ENCODE measurements at places on chromosomes 2 and 18.

DNA sequence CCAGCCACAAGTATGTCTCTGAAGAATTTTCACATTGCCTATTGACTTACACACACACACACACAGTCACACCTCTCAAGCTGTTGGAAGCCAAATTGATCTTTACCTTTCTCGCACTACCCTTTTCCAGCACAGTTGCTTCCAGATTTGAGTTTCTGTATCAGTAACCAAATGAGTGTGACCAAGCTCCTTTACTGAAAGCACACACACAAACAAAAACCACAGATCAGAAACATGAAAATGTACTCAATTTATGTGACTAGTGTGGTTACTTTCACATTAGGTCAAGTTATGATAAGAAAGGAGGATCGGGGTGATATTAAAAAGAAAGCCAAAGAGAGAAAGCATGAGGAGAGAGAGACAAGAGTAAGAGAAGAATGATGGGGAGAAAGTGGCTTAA lies 993.9 kb upstream of the POU3F3 start:
- DNase-seq = no peak

DNA sequence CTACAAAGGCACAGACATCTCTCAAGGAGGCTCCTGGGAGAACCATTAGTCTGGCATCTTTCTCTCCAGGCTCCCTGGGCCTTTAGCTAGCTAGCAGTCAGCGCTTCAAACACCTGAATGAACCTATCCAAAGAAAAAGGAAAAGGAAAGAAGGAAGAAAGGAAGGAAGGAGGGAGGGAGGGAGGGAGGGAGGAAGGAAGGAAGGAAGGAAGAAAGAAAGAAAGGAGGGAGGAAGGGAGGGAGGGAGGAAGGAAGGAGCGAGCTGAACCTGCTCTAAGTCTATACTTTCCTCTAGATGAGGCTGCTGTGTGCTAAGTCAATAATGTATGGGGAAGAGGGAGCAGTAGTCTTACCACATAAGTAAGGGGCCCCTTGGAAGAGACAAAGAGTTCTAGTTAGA lies 5.1 kb upstream of the BCL11A start:
- DNase-seq = no peak

DNA sequence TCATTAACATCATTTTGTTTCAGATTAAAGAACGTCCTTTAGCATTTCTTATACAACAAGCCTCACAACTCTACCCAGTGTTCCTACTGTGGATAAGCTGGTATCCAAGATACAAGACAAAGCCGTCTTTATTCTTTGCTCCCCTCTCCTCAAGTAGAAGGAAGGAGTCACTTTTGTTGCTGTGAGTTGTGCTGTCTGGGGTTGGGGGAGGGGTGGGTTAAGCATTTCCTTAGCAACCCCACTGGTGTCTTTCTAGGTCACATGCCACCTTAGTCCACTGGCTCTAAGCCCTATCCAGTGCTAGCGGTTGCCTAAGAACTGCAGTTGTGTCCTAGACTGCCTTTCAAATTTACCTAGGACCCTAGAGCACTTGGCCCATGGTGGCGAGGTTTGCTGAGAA lies 155.6 kb upstream of the PIEZO2 start:
- DNase-seq = no peak

- DNase-seq = no peak
Measured at GRCh38 chr2:151972241-151973012, 126.4 kb downstream of the CACNB4 start.

GRCh38 chr2:105567996-105568494 lies 169.2 kb upstream of the FHL2 start:
- no peak for DNase-seq

DNA sequence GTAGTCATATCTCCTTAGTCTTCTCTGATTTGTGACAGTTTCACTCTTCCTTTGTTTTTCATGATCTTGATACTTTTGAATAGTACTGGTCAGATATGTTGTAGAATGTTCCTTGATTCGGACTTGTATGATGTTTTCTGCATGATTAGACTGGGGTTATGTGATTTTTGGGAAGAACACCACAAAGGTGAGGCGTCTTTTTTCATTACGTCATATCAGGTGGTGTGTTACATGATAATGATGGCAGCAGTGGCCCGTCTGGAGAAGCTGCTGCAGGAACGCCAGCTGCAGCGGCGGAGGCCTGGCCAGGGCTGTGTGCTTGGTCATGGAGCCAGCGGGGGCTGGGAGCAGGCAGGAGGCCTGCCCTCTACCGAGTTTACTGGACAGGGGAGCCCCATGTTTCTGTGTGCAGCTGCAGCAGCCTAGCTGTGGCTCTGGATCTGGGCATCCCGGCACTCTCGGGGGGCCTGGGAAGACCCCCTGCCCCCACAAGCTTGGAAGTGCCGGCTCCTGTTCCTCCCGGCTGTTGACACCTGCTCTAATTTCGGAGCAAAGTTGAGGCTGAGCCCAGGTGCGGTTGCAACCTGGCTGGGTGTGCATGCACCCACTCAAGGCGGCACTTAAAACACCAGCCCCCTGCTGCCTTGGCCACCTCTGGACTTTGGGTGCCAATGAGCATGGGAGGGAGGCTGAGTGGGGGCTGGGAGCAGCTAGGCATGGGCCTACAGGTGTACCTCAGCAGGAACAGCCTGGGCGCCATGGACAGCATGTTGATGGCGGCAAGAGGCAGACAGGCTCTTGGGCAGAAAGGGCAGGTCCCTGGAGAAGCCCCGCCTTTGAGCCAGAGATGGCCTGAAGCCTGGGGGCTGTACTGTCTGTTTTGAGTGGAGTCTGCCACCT lies 26.1 kb downstream of the SLC4A10 start:
- no peak for DNase-seq

DNA sequence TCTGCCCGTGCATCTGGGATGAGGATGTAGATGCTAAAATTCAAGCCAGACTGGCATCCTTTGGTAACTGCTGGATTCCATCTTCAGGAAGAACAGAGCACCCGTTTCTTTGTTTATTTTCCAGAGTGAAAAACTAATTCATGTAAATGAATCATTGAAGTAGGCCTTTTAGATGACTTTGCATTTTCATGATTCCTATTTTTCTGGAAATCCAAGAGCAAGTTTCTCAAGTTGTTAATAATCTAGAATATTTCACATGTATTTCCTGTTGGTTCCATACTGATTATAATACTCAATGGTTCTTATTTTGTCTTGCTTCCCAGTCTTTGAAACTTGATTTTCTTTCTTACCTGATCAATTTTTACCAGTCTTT lies 328.4 kb downstream of the LPIN1 start:
- DNase-seq = no peak

GRCh38 chr2:208620487-208620978 lies 213.9 kb downstream of the PTH2R start:
- no peak for DNase-seq

GRCh38 chr2:62163834-62164233 lies 32.1 kb upstream of the B3GNT2 start:
- no peak for DNase-seq

GRCh38 chr18:26255695-26256622 lies 29.7 kb downstream of the TAF4B start:
- no peak for DNase-seq

GRCh38 chr18:48547531-48547981 lies 8.7 kb downstream of the CTIF start:
- no peak for DNase-seq

DNA sequence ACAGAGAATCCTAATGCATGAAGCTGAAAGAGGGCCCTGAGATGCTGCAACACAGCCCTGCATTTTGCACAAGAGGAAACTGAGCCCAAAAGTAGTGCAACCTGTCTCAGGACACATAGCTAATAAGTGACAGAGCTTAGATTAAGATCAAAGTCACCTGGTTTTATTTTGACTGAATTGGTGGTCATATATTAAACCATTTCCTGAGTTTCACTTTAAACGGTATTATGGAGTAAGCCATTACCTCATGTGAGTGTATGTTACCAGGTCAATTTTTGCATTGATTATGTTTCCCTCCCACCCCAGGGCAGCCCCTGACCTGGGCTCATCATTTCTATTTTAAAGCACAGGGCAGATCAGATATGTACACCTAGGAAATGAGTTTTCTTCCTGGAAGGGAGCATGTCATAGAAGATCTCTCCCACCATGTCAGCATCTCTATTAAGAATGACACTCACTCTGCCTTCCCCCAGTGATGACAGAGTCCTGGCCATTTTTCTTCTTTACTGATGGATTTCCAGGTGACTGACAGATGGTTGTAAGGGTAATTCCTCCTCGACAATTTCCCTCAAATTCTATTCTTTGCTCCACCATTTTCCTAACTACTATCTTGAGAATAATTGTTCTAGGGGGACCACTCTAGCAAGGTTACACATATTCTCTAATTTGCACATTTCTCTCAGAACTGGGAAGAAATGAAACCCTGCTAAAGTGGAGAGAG lies 441.3 kb upstream of the SLC14A2 start:
- no peak for DNase-seq

- no peak for DNase-seq
Measured at GRCh38 chr2:220334210-220334609, 706.8 kb downstream of the SLC4A3 start.

DNA sequence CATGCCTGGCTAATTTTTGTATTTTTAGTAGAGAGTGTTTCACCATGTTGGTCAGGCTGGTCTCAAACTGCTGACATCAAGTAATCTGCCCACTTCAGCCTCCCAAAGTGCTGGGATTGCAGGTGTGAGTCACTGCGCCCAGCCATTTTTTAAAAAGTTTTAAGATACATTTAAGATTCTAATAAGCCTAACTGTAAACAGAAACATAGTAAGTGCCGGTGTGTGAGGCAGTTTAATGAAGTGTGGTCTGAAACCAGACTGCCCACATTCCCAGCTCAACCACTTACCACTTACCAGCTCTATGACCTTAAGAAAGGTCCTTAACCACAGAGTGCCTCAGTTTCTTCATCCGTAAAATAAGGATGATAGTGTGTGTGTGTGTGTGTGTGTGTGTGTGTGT lies 42.4 kb downstream of the TMEM237 start:
- no peak for DNase-seq

DNA sequence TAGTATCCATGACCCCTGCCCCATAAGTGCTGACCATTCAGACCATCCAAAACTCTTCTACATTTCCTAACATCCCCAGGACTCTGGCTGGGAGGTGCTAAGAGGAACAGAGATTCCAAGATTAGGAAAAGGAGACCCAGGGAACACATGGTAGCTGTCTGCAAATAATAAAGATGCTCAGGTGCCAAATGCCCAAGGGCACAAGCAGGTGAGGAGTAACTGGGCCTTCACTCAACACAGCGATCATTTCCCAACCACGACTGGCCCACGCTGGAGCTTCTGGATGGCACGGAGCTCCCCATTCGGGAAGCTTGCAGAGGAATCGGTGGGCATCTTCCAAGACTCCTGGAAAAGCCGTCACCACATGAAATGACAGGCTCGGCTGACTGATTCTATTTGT lies 255.9 kb upstream of the SMIM21 start:
- DNase-seq = no peak

Measured in stimulated activated CD4-positive, alpha-beta T cell treated with anti-CD3 and anti-CD28 coated beads, Interleukin-1b, Interleukin-23, amount 100 ng/mL, for 1 hour (primary cell).